ENCODE measurements at places on chromosomes 1 and 21.

GRCh38 chr1:14320518-14320917 lies 278.0 kb upstream of the KAZN start:
- DNase-seq: no peak

DNA sequence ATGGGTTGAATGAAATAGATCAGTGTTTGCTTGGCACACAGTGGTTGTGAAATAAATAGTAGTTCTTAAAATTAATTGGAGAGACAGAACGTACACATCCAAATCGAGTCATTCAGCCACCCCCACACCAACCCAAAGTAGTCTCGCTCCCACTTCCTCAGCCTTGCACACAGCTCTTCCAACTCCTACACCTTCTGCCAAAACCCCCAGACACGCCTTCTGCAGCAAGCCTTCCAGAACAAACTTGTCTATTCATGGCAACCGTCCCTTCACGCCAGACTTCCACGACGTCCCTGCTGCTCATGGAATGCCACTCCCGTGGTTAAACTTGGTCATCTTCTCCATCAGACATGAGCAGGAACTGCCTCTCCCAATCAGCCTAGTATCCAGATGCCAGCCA lies 37.5 kb upstream of the RD3 start:
- DNase-seq: no peak

GRCh38 chr1:235597867-235598553 lies 51.6 kb downstream of the GNG4 start:
- no peak for DNase-seq

DNA sequence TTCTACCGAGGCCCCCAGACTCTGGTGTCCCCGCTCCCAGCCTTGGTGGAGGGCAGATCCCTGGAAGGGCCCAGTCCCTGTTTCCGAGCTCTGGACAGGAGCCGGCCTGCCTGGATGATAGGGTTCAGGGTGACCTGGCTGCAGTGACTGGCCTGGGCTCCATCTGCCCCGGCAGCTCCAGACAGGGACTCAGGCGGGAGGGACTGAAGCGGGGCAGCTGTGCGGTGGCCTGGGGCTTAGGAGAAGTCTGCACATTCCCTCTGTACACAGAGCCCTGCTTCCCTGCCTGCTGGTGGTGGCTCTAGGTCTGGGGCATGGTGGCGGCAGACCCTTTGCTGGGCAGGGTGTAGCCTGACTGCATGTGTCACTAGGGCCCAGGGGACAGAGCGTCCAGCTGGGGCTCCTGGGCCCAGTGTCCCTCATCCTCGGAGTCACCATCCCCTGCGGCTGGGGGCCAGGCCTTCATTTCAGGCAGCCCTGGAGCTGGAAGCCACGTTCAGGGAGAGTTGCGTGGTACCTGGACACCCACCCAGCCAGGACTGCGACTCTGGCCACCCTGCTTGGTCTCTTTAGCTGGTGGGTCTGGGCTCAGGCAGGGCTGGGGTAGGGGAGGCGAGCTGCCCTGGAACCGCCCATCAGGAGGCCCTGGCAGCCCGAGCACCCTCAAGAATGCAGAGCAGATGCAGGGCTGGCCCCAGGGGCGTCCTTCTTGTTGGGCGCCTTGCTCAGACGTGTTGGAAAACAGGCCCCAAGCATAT lies 9.6 kb downstream of the ARHGEF16 start:
- no peak for DNase-seq

- no peak for DNase-seq
Observed at GRCh38 chr1:240719953-240720700, 108.2 kb upstream of the GREM2 start.

GRCh38 chr1:27858072-27858948 lies 14.0 kb upstream of the THEMIS2 start:
- peak; percentile 77 for DNase-seq

- no peak for DNase-seq
Observed at GRCh38 chr1:64242895-64243756, 39.7 kb downstream of the UBE2U start.

- DNase-seq: no peak
Observed at GRCh38 chr1:91680556-91681155, 180.0 kb downstream of the CDC7 start.

DNA sequence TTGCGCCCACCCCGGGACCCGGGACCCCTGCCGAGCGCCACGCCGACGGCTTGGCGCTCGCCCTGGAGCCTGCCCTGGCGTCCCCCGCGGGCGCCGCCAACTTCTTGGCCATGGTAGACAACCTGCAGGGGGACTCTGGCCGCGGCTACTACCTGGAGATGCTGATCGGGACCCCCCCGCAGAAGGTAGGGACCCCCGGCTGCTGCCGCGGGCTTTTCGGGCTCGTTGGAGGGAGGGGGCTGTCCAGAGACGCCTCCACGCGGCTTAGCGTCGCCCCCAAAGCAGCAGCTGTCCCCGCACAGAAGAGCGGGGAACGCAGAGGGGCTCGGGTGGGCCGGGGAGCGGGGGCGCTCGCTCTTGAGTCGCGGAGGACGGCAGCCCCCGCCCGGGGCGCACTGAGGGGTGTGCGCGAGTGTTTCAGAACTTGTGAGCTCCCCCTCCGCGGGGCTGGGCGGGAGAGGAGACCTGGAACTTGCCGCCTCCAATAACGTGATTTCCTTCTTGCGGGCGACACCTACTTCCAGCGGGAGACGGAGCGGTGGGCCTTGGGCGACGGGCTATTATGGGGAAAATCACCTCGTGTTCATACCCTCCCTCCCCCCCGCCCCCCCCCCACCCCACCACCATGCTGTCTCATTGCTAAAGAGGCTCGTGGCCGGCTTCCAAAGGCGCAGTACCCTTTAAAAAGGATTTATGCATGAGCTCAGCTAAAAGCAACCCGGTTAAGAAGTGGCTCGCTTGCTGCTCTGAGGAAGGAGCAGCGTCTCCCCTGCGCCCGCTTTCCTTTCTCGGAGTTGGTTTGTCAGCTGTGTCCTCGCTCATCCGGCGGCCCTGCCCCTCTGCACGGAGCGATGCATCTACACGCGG lies 664 bp downstream of the BACE2 start:
- DNase-seq: no peak

GRCh38 chr1:88612773-88613172 lies 71.3 kb upstream of the PKN2 start:
- no peak for DNase-seq

DNA sequence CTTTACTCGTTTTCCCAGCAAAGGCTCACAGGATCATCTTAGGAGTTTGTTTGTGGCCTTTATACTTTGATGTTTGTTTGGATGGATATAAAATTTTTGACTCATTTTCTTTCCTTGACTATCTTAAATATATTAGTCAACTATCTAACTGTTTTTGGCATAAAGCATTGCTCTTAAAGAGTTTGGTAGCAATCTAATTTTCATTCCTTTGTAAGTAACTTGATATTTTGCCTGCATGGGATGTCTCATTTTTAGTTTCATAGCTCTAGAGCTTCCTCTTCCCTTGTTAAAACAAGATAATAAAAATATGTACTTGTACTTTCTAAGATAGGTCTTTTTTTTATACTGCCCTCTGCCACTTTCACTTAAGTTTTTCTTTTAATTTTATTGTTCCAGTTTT lies 161.9 kb downstream of the MAGI3 start:
- no peak for DNase-seq

- no peak for DNase-seq
Observed at GRCh38 chr1:166166329-166166697, 488 bp downstream of the FAM78B start.

DNA sequence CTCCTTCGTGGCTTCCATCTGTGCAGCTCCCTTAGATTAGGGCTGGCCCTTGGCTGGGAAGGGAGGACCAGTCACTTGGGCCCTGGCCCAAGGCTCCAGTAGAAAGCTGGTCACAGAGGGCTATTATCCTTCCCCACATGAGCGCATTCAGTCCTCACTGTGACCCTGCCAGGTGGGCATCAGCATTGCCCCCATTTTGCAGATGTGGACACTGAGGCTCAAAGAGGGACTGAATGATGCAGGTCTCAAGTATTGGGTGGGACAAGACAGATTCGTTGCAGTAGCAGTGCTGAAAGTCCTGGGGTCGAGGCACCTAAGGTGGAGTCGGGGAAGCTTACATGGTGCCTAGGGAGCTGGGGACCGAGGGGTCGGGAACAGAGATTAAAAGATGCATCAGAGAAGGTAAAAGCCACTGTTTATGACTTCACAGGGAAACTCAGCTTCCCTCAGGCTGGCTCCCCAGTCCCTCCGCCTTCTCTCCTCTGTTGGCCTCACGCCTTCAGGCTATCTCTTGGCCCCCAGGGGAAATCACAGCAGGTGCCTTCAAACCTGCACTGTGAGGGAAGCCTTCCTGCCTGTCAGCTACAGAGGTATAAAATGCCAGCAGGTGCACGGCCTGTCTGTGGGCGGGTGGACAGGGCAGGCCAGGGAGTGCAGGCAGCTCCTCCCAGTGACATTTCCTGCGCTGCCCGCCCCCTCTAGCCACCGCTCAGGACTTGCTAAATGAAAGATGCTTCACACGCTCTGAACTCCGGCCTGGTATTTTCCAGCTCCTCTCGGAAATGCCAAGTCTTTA lies 178.4 kb downstream of the GRIK3 start:
- DNase-seq: no peak

GRCh38 chr21:36193200-36193599 lies 36.6 kb downstream of the DOP1B start:
- no peak for DNase-seq

DNA sequence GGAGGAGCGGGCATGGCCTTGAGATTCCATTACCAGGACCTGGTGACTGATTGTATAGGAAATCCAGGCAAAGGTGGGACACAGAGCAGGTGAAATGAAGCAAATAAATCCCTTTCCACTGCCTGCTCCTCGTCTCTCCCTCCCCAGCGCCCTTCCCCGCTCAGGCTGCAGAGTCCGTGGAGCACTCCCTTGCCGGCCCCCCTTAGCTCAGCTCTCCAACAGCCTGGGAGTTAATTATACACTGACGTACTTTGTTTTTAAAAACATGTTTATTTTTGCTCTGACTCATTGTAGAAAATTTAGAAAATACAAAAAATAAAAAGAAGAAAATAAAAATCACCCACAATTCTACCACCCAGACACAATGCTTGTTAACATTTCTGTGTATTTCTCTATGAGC lies 61.7 kb downstream of the LGR6 start:
- no peak for DNase-seq

GRCh38 chr1:20931930-20932436 lies 144.9 kb upstream of the HP1BP3 start:
- no peak for DNase-seq

- no peak for DNase-seq
Observed at GRCh38 chr1:76105372-76105771, 30.8 kb downstream of the ST6GALNAC3 start.

DNA sequence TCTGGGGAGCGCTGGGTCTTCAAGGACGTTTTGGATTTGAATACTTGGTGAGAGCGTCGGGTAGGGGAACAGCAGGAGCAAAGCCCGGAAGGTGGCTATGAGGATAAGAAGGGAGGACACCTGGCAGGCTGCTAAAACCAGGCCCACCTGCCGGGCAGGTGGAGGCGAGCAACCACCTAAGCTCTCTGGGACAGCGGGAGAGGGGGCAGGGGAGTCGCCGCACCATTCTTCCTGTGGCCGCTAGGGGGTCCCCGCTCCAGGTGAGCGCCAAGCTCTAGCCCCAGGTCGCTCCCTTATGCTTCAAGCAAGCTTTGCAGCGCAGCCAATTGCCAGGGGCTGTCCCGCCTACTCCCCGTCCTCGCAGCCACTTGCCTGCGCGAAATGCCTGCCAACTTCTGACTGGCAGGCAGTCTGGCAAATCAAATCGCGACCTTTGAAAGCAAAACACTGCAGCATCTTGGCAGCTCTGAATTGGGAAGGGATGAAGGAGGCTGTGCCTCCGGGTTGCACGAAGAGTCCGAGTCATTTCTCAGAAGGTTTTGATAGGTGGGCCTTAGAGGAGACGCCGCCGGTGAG lies at the start of gene NIPAL3:
Gene NIPAL3 (plus strand): TSS at position 469 of the 576 bp plus-strand sequence. CDS start 3,746 bp downstream, outside the sequence.
- DNase-seq: peak; percentile 97

- no peak for DNase-seq
Observed at GRCh38 chr1:53477651-53478501, 18.7 kb downstream of the DMRTB1 start.

DNA sequence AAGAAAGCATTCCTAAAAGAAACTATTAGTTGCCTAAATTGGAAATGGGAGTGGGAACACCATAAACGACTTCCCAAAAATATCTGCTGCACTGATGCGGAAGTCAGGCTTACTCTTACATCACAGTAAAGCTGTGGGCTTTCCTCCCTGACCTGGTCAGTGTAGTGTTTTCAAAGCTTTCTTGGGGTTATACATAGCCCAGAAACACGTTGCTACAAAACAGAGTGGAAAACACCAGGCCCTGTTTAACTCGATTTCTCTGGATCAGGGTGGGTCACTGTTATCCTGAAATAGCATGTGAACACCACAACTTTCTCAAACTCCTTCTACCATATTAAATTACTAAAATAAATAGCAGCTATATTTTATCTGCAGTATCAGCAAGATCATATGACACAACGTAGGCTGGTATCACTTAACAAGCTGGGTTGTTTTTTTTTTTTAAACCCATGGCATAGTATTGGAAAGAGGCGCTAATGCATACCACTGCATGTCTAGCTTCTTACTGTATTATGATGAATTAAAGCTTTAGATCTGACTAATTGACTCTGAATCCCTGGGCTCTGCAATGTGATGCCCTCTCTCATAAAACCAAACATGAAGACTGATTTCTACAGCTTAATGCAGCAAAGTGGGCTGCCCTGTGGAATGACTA lies 184.6 kb downstream of the TGFB2 start:
- no peak for DNase-seq

DNA sequence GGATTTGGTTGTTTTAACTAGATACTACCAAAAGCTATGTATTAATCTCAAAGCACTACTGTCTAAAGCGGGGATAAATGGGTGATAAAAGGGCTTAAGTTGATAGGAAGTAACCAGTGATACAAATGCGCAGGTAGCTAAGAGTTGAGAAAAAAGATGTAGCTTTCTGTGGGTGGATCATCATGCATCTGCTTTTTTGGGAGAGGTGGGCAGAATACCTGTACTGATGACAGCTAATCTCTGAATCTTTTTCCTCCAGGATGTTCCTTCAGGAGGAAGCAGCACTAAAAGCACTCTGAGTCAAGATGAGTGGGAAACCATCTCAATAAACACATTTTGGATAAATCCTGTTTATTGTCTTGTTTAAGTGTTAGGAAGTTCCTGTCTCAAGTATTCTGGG lies 1.2 kb downstream of the RPS27 start:
- no peak for DNase-seq

- DNase-seq: peak; percentile 36
Observed at GRCh38 chr1:235649368-235650163, at the start of gene GNG4. TSS of gene GNG4 (minus strand) at chr1:235649784. CDS start at chr1:235583838, 65,946 bp downstream.

DNA sequence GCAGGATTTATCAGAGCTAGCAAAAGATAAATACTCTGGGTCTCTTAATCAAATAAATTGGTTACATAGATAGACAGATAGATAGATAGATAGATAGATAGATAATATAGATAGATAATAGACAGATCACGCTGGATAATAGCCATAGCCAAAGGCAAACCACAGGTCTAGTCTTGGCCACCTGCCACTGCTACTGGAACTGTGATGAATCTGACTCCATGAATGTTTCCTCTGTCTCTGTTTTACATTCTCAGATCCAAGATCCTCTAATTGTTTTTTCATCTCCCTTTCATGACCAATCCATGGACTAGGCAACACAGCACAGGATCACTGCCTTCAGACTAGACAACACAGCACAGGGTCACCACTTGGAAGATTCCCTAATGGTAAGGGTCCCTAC lies 444.7 kb upstream of the NFIA start:
- no peak for DNase-seq

All from stimulated activated CD4-positive, alpha-beta T cell treated with anti-CD3 and anti-CD28 coated beads, Interleukin-2, amount 100 ng/mL, for 4 hours (primary cell).